CD4-positive, alpha-beta T cell treated with Interleukin-6 at 100 ng/mL for 8 hours (primary cell): ENCODE measurements at places on chromosomes 5 and 9.

GRCh38 chr5:41770799-41771198 lies 99.4 kb downstream of the OXCT1 start:
- DNase-seq, result no peak

- no peak for DNase-seq
Observed at GRCh38 chr5:1185629-1186350, 15.6 kb upstream of the SLC6A19 start.

GRCh38 chr5:82010696-82011095 lies 38.9 kb downstream of the ATG10 start:
- DNase-seq, result no peak

GRCh38 chr5:1521671-1522600 lies 1.8 kb downstream of the LPCAT1 start:
- DNase-seq, result no peak

- no peak for DNase-seq
Observed at GRCh38 chr5:178577376-178577839, 12.8 kb downstream of the COL23A1 start.

GRCh38 chr9:77808751-77809081 lies 160.6 kb upstream of the GNA14 start:
- no peak for DNase-seq

DNA sequence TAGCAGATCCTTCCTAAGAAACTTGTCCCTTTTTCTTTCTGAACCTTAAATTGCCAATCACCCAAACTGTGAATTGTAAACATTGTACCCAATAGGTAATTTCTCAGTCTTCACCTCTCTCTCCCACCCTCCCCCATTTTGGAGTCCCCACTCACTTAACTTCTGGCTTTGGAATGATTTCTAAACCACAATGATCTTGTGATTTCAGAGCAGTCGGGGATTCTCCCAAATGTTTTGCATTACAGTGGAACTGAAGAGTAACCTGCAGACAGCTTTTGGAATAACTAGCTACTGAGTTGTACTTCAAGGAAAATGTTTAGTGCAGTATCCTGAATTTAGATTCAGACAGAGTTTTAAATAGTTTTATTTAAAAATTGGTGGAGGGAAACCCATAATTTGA lies 19.2 kb downstream of the SLC27A6 start:
- no peak for DNase-seq

- no peak for DNase-seq
Observed at GRCh38 chr9:16207161-16207560, 654.3 kb downstream of the CCDC171 start.

GRCh38 chr9:124398191-124398935 lies 16.9 kb downstream of the PSMB7 start:
- DNase-seq, result no peak

DNA sequence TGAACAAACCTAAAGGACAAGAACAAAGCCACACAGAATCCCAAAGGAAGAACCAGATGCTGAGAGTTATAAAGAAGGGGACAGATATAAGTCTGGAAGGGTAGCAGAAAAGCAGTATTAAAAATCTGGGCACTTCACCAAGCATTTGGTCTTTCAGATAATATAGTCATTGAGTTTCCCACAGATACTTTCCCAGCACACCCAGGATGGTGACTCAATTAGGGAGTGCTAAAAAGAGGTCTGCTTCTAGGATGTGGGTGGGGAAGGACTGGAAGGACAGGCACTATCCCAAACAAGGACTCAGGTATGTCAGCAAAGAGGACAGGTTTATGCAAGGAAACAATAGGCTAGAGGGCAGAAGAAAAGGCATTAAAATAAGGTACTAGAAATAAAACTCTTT lies 59.3 kb downstream of the DIAPH1 start:
- DNase-seq, result no peak

DNA sequence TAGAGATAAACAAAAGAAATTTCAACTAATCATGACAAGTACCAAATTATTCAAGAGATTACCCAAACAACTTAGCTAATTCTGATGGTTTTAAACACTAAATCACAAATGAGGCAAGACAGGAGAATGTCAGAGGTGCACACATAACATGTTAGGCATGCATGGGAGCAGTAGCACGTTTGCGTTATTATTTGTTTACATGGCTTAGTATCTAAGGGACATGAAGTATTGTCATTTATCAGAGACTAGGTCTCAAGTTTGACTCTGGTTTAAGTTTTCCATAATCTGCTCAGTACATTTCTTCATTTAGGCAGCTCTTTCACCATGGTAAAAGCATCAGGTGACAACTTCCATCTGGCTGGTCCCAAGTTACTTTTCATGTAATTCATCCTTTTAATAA lies 244.1 kb upstream of the TNC start:
- DNase-seq, result no peak

- DNase-seq, result no peak
Observed at GRCh38 chr5:120988491-120988890, 524.4 kb downstream of the PRR16 start.

DNA sequence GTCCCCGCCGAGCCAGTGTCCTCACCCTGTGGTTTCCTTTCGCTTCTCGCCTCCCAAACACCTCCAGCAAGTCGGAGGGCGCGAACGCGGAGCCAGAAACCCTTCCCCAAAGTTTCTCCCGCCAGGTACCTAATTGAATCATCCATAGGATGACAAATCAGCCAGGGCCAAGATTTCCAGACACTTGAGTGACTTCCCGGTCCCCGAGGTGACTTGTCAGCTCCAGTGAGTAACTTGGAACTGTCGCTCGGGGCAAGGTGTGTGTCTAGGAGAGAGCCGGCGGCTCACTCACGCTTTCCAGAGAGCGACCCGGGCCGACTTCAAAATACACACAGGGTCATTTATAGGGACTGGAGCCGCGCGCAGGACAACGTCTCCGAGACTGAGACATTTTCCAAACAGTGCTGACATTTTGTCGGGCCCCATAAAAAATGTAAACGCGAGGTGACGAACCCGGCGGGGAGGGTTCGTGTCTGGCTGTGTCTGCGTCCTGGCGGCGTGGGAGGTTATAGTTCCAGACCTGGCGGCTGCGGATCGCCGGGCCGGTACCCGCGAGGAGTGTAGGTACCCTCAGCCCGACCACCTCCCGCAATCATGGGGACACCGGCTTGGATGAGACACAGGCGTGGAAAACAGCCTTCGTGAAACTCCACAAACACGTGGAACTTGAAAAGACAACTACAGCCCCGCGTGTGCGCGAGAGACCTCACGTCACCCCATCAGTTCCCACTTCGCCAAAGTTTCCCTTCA lies 1.4 kb downstream of the GLIS3 start:
- peak; percentile 2 for DNase-seq

GRCh38 chr9:115495052-115495635 lies 377.2 kb upstream of the TNC start:
- no peak for DNase-seq

DNA sequence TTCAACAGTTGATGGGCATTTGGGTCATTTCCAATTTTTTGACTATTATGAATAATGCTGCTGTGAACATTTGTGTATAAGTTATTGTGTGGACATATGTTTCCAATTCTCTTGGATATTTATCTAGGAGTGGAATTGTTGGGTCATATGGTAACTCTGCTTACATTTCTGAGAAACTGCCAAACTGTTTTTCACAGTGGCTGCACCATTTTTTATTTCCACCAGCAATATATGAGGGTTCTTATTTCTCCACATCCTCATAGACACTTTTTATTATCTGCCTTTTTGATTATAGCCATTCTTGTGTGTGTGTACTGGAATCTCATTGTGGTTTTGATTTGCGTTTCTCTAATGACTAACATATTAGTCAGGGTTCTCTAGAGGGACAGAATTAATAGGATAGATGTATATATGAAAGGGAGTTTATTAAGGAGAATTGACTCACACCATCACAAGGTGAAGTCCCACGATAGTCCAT lies 14.7 kb upstream of the MED27 start:
- DNase-seq, result no peak

DNA sequence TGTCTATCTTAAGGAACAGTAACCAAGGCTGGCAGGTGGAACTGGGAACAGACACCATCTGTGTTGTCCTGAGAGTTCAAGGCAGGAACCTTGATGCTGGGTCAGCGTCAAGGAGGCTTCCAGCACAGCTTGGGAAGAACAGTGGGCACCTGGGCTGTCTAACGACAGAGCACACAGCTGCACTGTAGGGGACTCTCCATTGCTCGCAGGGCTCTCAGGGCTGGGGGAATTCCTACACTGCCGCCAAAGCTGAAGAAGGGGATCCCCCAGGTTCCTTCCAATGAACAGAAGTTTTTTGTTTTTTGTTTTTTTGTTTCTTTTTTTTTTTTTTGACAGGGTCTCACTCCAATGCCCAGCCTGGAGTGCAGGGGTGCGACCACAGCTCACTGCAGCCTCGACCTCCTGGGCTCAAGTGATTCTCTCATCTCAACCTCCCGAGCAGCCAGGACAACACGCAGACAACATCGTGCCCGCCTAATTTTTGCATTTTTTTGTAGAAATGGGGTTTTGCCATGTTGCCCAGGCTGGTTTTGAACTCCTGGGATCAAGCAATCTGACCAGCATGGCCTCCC lies 81.9 kb downstream of the PTPN3 start:
- no peak for DNase-seq

- DNase-seq, result no peak
Observed at GRCh38 chr9:107214915-107215314, 68.2 kb upstream of the RAD23B start.

- peak; percentile 70 for DNase-seq
Observed at GRCh38 chr9:136488247-136489214, 5.7 kb upstream of the SEC16A start.

GRCh38 chr9:206481-206880 lies 8.2 kb upstream of the DOCK8 start:
- no peak for DNase-seq

DNA sequence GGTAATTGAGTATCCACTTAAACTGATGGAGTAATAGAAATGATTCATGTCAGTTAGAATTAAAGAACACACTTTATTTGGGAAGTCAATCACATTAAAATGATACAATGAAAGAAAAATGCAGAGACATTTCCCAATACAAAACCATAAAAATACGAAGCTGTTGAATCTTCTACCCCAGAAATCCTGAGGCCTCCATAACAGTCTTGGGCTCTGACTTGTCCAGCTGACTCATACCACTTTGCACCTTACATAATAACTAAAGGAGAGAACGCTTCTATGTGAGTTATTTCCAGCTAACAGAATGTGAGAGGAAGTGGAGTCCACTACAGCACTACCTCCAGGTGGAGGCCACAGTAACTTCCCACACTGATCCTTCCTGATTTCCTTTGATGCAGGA lies 305.0 kb downstream of the MRPS30 start:
- DNase-seq, result no peak

GRCh38 chr9:20200991-20201431 lies 412.2 kb upstream of the SLC24A2 start:
- DNase-seq, result no peak

- no peak for DNase-seq
Observed at GRCh38 chr5:156534085-156534484, 207.1 kb downstream of the SGCD start.

GRCh38 chr5:123120197-123120596 lies 31.2 kb downstream of the PRDM6 start:
- no peak for DNase-seq

- no peak for DNase-seq
Observed at GRCh38 chr5:7678030-7678429, 172.9 kb downstream of the CFAP90 start.

DNA sequence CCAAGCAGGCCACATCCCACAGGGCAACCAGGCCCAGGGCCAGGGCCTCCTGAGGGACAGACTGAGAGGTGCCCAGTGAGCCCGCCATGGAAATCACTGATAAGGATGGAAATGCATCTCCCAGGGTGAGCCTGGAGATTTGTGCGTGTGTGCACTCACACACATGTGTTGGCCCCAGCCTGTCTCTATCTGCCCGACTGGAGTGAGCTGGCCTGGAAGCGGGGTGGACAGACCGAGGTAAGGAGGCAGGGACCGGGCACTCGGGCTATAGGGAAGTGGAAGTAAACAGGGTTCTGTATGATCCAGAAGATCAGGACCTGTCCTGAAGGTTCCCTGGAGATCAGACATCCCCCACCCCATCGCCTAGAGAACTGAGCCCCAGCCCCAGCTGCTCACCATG lies 17.4 kb downstream of the GFI1B start:
- DNase-seq, result no peak

GRCh38 chr5:143154510-143155370 lies 248.7 kb downstream of the NR3C1 start:
- no peak for DNase-seq
